ENCODE measurements at places on chromosomes 12 and 14.

DNA sequence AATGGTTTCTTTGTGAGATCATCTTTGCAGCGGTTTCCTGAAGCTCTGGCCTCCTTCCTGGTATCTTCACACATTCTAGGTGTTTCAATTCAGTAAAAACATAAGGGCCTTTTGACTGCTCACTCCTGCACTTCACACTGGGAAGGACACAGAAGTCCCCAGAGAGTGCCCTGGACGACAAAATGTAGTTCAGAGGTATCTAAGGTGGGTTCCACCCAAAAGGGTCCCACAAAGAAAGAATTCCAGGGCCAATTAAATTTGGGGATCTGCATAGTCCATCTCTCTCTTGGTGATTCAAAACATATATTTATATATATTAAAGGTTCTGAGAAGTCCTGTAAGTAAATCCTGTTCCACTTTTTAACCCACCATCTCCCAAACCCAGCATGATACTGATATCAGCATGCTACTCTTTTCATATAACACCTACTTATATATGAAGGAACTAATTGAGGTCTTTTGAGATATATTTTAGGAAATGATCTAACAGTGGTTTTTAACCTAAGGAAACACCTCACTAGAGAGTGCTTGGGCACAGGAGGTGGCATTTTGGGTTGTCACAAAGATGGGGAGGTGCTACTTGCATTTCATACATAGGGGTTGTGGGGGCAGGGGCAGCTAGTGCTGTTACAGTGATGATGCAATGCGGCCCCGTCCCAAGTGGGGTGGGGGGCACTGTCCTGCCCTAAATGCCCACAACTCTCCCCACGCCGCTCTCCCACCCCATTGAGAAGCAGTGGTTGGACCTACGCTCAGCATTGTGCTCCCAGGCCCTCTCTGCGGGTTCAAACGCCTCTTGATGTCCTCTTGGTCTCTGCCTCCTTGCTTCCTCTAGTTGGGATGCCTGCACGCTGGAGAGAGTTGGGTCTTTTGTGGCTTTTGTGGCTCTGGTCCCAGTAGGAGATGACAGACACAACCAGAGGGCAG is 109.4 kb downstream of the ARF6 start:
- DNase-seq, result no peak

- DNase-seq, result no peak
Observed at GRCh38 chr14:79516009-79516408, 695.3 kb downstream of the DIO2 start.

DNA sequence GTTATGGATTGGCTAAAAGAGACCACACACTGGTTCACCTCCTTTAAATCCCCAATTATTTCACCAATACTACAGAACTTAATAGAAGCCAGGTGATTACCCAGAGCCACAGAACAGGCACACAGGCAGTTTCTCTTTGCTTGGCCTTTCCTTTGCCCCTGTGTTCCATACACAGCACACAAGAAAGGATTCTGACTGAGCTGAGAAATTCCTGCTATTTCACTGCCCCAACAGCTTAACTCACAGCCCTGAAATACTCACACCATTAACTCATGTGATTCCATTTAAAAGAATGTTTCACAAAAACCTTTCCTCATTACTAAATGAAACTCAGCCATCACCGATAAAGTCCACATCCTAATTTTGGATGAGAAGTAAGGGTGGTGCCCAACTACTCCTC is 133.6 kb downstream of the MED13L start:
- no peak for DNase-seq

DNA sequence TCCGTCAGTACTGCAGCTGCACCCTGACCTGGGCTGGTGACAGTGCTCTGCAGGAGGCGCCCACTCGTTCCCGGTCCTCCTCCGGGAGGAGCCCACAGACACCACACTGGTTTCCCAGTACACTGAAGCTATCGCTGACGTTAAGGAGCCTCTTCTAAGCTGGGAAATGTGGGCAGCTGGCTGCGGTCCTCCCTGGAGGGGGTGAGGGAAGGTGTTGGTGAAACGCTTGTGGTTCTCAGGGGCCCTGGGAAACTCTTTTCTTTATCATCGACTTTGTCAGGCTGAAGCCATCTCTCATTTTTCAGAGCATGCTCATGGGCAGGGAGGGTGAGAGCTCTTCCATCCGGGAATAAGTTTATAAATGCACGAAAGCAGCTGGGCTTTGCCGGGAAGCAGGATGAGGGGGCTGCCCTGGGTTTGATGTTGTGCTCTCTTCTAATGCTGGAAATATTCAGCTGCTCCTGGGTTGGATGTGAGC is 176.0 kb downstream of the CHST11 start:
- DNase-seq, result no peak

Data from endothelial cell of umbilical vein (primary cell).